ENCODE measurements at places on chromosomes 1 and 21.

DNA sequence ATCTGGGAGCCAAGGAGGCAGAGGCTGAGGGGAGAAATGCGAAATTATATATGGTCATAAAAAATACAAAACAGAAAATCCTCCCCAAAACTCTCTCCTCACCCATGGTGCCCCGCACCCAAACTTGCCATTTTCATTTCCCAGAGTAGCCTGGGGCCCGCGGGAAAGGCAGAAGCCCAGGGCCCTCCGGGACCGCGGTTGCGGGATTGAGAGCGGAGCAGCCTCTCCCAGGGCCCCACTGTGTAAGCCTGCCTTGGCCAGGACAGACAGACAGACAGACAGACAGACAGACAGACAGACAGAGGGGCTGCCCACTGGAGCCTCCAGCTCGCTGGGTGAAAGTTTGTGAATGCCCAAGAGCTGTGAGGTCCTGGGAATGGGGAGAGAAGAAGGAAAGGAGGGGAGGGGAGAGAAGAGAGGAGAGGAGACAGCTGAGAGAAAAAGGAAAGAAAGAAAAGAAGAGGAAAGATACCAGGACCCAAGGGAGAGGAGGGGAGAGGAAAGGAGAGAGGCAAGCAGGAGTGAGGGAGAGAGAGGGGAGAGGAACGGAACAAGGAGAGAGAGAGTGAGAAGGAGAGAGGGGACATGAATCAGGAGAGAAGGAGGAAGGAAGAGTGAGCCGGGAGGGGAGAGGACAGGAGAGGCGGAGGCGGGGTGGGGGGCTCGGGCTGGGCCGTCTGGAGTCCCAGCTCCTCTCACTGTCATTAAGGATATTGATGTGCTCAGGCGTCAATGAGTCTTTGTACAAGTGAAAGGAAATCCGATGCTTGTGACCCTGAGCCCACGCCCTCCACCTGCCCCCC lies 69.3 kb upstream of the CASZ1 start:
- no peak for DNase-seq

DNA sequence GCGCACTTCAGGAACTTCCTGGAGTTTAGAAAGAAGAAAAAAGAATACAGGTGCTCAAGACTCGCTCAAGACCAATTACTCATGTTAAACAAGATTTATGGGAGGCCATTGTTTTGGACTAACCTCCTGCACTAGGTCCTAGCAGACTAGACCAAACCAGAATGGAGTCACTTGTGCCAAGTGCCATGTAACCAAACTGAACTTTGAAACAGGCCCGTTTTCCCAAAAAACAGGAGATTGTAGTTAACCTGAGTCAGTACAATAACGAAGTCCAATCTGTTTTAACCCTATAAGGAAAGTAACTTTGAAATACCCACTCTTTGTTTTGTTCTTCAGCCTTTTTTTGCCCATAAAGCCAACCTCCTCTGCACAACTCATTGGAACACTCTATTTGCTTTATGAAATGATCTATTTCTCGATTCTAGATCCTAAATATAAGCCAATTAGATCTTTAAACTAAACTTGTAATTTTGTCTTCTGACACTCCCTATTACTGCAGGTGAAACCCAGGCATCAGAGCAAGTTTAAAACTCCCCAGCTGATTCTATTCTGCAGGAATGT lies 695 bp upstream of the NTPCR start:
- DNase-seq, result no peak

GRCh38 chr1:40774266-40774998 lies 9.2 kb upstream of the KCNQ4 start:
- DNase-seq, result no peak

DNA sequence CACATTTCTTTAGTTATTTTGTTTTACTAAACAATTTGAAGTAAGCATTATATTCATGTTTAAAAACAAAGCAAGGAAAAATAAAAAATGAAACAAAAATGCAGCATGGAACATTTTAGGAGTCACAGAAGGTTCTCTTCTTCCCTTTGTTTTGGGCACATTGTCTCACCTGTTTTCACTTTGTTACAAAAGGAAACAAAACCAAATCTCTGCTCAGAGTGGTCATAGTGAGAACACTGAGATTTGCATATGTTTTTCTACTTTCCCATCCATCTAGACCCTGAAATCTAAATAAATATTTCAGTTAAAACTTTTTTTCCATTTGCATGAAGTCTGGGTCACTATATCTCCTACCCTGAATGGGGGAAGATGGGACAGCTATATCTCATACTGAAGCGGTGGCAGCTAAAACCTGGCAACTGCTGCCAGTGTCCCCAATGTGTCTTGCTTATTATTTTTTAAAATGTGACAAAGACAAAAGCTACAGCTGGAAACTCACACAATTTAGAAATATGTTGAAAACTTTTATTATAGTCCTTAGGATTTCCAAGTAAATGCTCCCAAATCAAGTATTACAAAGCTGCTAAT lies 3.5 kb downstream of the EXOC8 start:
- DNase-seq, result no peak
